ENCODE measurements at places on chromosomes 2 and 18.

DNA sequence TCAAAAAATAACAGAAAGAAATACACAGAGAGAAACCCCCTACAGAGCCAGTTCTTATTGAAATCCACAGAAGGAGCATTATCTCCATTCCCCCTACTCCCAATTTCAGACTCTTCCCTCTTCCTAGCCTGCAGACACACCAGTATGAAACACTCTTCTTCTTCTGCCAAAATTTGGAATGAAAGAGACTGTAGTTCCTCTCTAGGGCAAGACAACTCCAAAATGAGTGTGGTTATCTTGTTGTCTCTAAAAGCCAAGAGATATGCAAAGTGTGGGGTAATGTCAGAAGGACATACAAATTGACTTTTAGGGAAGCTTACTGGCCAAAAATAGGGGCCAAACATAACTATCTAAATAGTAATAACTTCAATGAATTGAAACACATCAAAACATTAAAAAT is 337.1 kb upstream of the SETBP1 start:
- DNase-seq, result no peak

GRCh38 chr2:190744041-190744440 is 95.2 kb downstream of the NAB1 start:
- DNase-seq, result no peak

GRCh38 chr2:29014811-29015421 is 33.8 kb downstream of the TOGARAM2 start:
- no peak for DNase-seq

- peak; percentile 91 for DNase-seq
Observed at GRCh38 chr2:223725494-223725893, 111.9 kb downstream of the AP1S3 start.

DNA sequence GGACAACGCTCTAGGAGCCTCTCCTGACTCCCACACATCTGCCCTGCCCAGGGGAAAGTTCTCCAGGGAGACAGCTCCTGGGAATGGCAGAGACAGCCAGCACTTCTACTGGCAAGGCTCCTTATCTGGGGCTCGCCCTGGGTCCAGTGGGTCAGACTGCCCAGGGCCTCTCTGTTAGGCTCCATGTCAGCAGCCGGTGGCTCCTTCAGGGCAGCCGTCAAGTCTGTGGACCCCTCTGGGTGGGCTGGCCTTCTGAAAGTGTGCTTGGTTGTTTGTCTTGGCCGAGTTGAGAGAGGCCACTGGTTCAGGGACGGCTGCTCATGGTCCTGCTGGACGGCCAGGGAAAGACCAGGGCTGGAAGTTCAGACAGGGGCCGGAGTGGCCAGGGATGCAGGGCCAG is 65.6 kb downstream of the RPIA start:
- no peak for DNase-seq

DNA sequence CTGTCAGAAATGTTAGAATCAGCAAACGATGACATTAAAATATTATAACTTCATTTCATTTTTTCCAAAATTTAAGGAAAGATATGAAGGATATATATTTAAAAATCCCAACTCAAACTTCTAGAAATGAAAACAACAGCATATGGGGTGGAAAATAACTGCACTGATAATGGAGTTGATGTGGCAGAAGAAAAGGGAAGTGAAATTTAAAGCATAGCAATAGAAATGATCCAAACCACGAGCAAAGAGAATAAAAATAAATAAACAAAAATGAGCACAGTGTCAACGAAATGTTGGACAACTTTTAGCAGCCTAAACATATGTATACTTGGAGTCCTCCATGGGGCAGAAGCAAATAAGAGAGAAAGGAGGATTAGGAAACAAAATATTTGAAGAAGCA is 280.2 kb downstream of the KCNJ3 start:
- no peak for DNase-seq
